ENCODE measurements at places on chromosomes 7 and 10.

DNA sequence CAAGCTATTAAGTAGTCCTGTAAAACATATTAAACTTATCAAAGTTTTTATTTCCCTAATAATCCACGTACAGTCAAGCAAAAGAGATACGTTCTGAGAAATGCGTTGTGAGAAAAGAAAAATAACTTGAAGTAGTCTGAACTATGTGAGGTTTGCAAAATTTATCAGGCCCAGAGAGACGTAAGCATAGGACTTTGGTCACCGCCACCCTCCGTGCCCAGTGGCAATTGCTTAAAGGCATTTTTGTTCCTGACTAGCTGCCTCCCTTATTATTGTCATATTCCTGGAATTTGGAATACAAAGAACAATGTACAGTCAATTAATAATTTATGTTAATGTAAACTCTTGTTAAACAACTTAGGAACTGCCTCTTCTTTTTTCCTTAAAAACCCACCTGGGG is 22.8 kb downstream of the HIBADH start:
- DNase-seq, result no peak

DNA sequence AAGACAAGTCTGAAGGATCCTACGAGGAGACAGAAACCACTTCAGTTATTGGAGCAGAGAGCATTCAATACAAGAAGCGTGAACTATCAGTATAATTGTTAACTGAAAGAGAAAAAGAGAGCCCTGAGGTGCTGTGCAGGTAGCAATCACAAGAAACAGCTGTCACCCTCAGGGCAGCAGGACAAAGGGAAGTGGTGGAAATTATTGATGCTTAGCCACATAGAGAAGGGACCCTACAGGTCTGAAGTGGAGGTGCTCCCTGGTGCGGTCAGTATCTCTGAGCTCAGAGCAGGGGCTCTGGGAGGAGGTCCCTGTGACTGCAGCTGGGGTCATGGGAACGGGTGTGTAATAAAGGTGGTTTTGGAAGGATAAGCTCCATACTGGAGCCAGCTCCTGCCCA is 97.8 kb upstream of the KLF6 start:
- DNase-seq, result no peak

- peak; percentile 75 for DNase-seq
Measured at GRCh38 chr7:129644634-129645230, 33.2 kb downstream of the NRF1 start.

DNA sequence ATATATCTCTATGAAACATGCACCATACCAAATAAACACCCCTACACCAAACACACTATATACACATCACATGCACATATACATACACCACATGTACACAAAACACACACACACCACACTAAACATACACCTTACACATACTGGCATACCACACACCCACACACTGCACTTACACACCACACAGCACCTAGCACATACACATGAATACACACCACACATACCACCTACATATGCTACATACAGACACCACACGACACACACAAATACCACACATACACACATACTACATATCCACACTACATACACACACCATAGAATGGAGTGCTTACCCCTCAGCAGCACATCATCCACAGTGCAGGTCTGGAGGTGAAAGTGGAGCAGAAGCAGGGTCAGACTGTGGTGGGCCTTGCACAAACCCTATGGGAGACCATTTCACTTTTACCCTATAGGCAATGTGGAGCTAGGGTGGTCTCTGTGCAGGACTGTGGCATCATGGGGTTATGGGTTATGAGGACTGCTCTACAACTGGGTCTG is 64.6 kb downstream of the WDFY4 start:
- DNase-seq, result no peak

DNA sequence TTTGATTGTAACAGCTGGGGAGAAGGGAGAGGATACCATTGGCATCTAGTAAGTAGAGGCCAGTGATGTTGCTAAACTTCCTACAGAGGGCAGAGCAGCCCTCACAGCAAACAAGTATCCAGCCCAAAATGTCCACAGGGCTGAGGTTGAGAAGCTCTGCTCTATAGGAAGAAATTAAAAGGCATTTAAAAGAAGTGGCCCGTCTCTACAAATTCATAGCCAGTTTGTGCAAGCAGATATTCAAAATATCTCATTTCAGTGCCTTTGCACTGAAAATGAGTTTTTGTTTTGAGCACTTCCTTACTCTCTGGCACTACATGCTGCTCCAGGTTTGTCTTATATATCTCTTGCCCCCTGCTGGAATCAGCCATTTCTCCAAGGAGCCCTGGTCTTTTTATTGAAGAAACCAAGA is 330.0 kb downstream of the BBS9 start:
- DNase-seq, result peak; percentile 53

GRCh38 chr7:2409745-2410414 is 6.5 kb downstream of the CHST12 start:
- no peak for DNase-seq

DNA sequence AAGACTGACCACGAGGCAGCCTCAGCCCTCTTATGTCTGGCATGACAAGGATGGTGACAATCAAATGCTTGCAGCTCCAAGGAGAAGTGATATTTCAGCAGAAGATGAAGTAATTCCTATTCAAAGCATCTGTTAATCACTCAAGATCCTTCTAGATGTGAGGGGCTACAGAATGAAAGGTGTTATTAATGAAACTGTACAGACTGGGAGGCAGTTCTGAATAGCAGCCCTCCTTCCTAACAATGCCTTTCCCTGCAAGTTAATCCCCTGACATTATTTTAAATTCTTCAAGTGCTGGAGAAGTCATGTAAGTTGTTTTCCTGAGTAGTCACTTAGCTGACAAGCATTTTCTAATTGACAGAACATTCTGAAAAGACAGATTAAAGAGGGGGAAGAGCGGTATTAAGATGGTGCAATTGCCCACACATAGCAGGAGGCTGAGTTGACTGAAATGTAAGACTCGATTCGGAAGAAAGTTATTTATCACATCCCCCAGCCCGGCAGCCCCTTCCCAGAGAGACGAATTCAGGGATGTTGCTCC is 300.8 kb downstream of the GRID1 start:
- no peak for DNase-seq

- peak; percentile 36 for DNase-seq
Measured at GRCh38 chr7:1059200-1060091, 15.1 kb downstream of the GPR146 start.

DNA sequence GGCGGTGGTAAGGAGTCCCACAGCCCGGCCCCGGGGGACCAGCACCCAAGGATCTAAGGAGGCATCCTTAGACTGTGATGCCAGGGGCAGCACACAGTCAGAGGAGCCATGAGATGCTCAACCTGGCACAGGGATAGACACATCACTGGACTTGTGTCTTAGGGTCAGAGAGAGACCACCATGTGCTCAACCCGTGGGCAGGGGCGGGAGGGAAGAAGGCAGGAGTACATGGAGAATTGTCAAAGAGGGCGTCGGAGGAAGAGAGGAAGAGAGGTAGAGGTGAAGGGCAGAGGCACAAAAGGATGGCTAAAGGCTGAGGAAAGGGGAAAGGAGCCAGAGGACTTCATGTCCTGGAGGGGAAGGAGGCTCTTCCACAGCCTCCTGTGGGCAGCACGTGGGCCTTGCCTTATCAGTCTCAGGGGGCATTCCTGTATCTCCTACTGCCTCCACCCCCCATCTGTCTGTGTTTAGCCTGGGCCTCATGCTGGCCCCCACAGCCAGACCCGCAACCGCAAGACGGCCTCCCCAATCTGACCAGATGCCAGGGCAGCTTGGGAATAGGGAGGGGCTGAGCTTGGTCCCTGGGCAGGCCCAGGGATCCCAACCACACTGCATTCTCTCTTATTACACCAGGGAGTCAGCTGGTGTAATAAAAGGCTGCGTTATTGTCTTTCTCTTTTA is 2.2 kb downstream of the ADCY1 start:
- DNase-seq, result no peak

- DNase-seq, result no peak
Measured at GRCh38 chr10:51079331-51079730, 5.0 kb downstream of the PRKG1 start.

- no peak for DNase-seq
Measured at GRCh38 chr7:1700086-1700485, 30.0 kb downstream of the ELFN1 start.

GRCh38 chr7:12322903-12323300 is 80.8 kb downstream of the VWDE start:
- no peak for DNase-seq
